ENCODE measurements at places on chromosomes 12 and 14.

DNA sequence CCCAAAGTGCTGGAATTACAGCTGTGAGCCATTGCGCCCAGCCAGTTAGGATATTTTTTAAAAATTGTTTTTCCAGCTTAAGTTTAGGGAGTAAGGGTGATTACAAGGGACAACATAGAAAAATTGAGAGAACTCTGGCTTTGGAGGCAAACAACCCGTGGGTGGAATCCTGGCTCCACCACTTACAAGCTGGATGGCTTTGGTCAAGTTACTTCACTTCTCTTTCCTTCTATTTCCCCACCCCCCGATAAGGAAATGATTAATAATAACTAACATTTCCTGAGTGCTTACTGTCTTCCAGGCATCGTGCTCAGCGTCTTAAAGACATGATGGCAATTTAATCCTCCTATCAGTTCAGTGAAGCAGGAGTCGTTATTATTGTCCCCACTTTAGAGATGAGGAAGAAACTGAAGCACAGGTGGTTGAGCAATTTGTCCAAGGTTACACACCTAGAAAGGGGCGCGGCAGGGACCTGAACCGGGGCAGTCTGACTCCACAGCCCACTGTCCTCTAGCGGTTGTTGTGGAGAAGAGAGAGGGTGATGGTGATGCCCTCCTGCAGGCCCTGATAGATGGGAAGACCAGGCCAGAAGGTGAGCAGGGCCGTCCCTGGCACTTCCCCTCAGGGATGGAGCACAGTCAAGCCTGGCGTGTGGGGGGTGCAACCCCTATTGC lies 16.7 kb upstream of the FAIM2 start:
- no peak for DNase-seq

GRCh38 chr12:68374307-68374982 lies 42.3 kb upstream of the MDM1 start:
- DNase-seq = no peak

DNA sequence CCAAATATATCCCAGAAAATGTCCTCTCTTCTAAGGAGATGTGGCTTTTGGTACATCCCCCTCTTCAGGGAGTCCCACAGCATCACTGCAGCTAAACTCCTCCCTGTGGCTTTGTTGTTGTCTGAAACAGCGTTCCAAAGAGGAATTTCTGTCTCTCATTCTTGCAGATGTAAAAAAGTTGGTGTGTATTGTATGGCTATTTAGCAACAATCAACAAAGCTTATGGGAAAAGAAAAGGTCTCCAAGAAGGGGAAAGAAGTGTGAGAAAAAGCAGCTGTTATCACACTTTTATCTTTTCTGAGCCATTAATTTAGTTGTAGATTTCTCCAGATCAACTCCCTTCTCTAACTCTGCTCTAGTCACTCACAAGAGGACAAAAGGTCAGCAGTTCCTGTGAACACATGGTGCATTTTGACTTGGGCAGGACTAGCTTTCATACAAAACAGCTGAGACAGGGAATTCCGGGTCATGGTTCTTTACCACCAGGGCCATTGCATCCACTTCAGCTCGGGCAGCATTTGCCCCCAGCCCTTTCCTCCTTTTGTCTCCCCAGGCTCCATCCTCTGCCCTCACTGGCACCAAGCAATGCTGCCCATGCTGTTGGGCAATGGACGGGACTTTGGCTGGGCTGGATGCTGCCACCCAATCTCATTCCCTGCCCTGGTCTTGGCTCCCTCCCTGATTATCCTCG lies 184.7 kb downstream of the TMX1 start:
- DNase-seq = no peak

- DNase-seq = no peak
Measured at GRCh38 chr14:103563844-103564505, 1.2 kb downstream of the COA8 start.

GRCh38 chr12:820336-820735 lies 68.0 kb downstream of the WNK1 start:
- DNase-seq = no peak

DNA sequence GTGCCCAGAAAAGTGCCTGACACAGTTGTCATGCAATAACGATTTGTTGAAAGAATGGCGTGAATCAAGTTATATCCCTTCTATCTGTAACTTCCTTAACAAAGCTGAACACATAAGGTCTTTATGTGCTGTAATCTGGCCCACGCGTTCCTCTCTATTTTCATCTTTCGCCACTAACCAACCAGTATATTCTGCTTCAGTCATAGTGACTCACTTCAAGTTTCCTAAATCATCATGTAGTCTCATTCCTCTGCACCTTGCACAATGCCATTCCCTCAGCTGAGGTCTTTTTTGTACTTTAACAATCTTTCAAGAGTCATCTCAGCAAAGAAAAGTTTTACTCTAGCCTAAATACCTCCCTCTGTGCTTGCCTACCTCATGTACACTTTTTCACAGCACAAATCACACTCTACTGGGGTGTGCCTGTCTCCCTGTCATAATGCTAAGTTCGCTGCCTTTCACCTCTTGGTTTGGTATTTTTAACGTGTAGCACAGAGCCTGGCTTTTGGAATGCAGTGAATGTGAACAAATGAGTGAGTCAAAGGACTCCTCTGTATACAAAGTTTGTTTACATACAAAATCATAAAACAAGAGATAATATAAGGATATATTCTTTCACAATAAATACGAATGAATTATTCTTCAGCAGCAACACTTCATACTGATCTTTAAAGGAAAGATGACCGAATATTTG lies 2.9 kb upstream of the CMAS start:
- no peak for DNase-seq

- no peak for DNase-seq
Measured at GRCh38 chr12:115338566-115339294, 654.8 kb upstream of the TBX3 start.

DNA sequence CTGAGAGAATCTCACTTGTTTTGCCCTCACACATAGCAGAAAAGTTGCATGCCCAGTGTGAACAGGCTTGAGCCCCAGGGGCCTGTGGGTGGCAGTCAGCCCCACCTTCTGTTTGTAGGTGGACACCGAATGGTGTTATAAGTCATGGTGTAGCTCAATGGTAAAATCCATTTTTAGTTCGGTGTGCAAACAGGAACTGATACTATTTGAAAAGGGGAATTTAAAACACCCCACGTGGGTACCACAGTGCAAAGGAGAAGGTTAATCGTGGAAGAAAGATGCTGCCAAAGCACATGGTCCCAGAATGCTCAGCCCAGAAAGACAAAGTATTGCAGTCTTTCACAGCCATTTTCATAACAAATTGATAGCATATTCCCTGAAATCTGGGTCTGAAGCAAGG lies 71.8 kb upstream of the GZMB start:
- no peak for DNase-seq

- DNase-seq = no peak
Measured at GRCh38 chr14:104512771-104513640, 66.6 kb upstream of the C14orf180 start.

DNA sequence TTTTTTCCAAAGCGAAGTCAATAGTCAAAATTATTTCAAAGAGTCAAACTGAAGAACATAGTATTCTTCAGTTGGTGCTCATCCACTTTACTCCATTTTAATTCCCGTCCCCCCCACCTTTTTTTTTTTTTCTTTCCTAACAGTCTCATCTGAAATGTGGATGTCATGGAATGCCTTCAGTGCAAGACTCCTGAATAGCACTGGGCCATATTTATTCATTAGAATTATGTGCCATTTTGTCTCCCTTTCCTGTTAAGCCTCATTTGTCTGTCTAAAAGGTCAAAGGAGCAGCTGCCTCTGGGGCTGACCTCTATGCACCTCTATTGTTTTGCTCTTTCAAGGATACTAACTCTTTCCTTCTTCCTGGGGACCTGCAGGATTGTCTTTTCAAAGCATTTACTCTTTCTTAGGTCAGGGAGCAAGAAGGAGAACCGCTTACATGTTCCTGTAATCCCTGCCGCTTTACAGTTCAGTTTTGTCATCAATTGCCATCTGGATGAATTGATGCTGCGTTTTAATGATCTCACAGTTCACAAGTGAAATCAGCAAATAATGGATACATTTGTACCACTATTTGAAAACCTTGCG lies 310.6 kb downstream of the NPAS3 start:
- DNase-seq = no peak

GRCh38 chr14:34087571-34087970 lies 136.7 kb upstream of the EGLN3 start:
- DNase-seq = no peak

- DNase-seq = no peak
Measured at GRCh38 chr12:11734580-11735180, 85.2 kb downstream of the ETV6 start.

GRCh38 chr14:92926931-92927330 lies 4.0 kb downstream of the CHGA start:
- DNase-seq = no peak

- no peak for DNase-seq
Measured at GRCh38 chr14:54660604-54661111, 93.7 kb downstream of the SAMD4A start.

DNA sequence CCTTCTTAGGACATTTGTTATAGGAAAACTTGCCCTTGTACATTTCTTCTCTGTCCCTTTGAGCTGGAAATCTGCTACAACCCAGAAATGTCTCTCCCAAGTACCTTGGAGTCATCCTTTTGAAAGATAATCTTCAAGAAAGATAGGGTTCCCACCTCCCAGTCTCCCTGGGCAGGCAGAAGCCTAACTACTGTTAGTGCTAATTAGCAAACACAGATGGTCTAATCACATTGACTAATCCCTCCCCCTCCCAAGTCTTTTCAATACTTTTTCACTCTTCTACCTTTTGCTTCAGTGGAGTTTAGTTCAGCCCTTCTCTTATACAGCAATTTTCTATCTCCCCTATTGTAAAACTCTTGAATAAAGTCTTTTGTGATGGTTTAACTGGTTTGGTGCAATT lies 129.8 kb upstream of the PPFIA2 start:
- no peak for DNase-seq

- DNase-seq = no peak
Measured at GRCh38 chr12:18492372-18493025, 231.2 kb downstream of the PIK3C2G start.

GRCh38 chr12:77218278-77218677 lies 152.9 kb upstream of the E2F7 start:
- DNase-seq = no peak

GRCh38 chr14:96748362-96748761 lies 48.8 kb upstream of the VRK1 start:
- DNase-seq = no peak

DNA sequence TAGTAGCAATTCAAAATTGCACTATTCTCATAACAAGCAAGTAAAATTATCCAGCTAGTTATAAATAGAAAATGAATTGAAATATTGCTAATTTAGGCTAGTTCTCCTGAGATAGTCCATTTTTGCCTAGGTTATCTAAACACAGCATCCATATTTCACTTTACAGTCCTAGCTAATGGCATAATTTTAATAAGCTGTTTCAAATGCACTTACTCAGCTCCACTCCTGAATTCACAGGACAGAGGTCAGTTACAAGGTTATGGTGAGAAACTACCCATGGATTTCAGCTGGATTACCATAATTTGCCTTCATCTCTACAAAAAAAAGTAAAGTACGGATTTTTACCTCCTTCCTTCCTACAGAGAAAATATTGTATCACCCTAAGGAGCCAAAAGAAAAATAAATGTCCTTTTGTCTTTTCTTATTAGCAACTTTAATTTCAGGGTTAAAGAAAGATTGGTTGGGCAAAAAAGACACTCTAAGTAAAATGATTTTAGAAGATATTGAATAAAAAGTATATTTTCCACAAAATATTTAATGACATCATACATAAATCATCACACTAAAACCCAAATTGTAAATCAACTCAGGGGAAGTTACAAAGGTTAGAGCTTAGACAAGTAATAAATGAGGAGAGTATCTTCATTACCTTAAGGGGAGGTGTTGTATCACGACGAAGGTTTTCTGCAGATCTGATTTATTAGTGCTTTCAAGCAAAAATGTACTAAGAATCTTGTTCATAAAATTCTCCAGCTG lies 377.4 kb downstream of the C12orf50 start:
- DNase-seq = no peak

DNA sequence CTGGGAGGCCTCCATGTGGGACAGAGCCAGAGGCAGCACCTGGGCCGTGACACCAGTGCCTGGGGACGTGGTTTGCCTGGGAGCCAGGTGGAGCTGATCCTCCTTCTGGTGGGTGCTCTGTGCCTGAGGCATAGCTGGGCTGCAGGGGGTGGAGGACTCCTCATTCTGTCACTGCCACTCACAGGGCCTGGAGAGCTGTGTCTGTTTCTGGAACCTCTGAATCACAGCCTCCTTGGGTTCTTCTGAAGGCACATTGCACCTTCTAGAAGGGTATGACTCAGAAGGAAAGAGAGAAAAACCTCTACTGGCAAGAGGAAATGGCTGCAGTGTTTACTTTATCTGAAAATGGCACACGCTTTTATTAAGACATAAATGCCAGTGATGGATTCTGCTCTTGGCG lies 659.8 kb downstream of the VRK1 start:
- no peak for DNase-seq

DNA sequence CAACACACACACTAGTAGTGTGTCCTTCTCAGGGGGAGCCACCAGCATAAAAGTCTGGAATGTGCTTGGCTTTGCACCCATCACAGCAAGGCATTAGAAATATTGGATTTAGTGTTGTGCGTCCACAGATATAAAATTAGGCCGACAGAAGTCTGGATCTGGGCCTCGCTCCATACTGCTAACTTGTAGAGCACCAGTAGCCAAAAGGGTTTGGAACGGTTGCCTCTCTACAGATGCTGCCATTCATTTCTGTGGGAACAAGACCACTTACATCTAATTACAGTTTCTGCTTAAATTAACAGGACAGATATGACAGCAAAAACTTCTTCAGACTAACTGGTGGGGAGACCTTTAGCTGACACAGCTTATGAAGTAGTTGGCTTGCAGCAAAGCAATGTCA lies 94.2 kb downstream of the EXOC5 start:
- DNase-seq = no peak

DNA sequence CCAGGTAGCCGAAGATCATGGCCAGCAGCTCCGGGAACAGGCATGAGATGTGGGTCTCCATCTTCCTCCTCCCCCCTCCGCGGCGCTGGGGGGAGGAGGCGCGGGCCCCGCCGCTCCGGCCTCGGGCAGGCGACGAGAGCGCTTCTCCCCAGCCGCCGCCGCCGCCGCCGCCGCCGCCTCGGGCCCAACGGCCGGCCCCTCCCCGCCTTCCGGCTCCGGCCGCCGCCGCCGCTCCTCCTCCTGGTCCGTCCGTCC lies 448 bp downstream of the FBXL14 start:
- DNase-seq = no peak

DNA sequence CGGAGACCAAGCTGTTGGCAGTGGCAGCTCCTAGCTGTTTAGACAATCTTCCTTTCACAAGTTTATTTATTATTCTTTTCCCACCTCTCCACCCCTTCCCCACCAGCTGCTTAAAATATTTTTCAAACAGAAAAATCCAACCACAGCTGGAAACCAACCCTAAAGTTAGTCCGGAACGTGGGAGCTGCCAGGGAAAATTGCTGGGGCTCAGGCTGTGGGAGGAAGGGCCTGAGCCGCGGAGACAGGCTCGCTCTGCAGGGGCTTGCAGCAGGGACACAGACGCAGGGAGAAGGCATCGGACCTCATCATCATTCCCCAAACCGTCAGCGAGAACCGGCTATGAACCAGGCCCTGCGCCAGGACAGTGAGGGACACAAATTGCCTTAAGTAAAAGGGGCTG lies 16.1 kb upstream of the TMEM106C start:
- DNase-seq = no peak

Measured in anterior cingulate cortex (tissue), 58 donors.